NCI-H2029 treated with DMSO at 0.1 percent for 48 hours (cell line): ENCODE measurements at places on chromosomes 16 and 17.

- DNase-seq = no peak
Measured at GRCh38 chr17:80487511-80487910, 11.1 kb upstream of the NPTX1 start.

- DNase-seq = no peak
Measured at GRCh38 chr16:89024546-89025060, 47.6 kb upstream of the CBFA2T3 start.

GRCh38 chr16:49012961-49013726 lies 268.5 kb downstream of the CBLN1 start:
- peak; percentile 49 for DNase-seq

GRCh38 chr17:869567-870525 lies 87.7 kb downstream of the MRM3 start:
- DNase-seq = no peak

GRCh38 chr17:73214008-73214407 lies 21.2 kb downstream of the COG1 start:
- no peak for DNase-seq

DNA sequence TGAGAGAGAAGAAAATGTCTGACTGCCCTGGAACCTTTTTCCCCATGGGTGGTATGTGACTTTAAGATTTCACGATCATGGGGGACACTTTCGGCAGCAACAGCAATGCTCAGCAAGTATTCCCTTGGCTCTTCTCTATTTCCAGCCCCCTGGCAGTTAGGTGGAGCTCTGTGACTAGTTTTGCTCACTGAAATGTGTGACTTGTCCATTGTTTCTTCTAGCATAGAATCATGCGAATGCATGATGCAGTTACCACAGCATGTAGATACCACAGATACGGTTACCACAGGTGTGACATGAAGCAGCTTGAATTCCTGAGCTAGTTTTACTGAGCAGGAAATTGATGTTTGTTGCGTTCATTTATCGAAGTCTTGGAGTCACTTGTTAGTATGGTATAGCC lies 1034.5 kb upstream of the EEF2KMT start:
- DNase-seq = no peak

GRCh38 chr17:35705705-35706104 lies 25.7 kb upstream of the RASL10B start:
- DNase-seq = no peak

DNA sequence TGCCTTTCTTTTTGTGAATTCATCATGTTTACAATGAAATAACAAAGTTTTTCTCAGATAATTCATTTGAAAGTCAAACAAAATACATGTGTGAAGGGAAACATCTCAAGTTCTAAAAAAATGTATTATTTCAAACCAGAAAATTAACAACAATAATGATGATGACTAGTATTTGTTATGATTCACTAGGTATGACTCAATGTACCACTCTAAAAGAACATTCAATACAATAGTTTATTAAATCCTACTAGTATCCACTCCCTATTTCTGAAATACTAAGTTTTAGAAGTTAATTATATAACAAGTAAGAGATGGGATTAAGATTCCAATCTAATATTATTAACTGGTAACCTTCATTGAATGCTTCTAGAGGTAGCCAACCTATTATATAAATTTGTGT lies 1444.8 kb upstream of the CDH8 start:
- DNase-seq = no peak

- DNase-seq = no peak
Measured at GRCh38 chr16:90072442-90073105, 4.6 kb downstream of the PRDM7 start.

DNA sequence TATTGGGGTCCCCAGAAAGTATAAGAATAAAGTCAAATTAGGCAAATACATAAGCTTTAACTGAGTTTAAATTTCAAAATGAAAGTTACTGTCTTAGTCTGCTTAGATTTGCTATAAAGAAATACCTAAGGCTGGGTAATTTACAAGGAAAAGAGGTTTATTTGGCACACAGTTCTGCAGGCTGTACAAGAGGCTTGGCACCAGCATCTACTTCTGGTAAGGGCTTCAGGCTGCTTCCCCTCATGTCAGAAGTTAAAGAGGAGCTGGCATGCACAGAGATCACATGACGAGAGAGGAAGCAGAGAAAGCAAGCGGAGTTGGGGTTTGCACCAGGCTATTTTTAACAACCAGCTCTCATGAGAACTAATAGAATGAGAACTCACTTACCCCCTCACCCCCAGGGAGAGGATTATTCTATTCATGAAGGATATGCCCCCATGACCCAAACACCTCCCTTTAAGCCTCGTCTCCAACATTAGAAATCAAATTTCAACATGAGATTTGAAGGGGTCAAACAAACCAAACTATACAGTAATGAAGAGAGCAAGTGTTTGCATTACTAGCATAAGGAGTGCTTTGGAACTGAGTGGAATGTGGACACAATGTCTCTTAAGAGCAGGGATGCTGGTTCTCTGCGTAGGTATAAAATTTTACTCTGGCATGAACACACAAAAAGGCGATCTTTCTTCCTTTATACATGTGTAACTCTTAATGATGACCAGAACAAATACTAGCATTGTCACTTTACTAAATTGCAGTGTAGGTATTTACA lies 292.8 kb upstream of the PMFBP1 start:
- DNase-seq = no peak

- DNase-seq = peak; percentile 4
Measured at GRCh38 chr16:2786061-2786825, 1.1 kb downstream of the PRSS33 start.

- no peak for DNase-seq
Measured at GRCh38 chr17:39643271-39643670, 6.3 kb downstream of the STARD3 start.

DNA sequence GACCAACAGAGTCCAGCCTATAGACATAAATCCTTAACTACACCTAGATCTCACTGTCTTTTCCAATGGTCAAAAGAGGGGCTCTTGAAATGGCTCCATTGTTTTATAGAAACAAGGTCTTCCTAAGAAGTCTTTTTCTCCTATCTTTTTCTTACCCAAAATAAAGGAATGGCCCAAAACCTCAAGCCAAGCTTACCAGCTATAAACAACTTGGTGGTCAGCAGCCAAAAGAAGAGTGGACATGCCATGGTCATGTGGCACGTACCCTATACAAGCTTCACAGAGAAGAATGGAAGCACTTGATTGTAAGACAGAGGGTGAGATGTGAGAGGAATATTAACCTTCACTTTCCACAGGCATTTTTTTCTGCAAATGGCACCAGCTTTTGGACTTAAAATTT lies 82.1 kb upstream of the GNAO1 start:
- DNase-seq = no peak

DNA sequence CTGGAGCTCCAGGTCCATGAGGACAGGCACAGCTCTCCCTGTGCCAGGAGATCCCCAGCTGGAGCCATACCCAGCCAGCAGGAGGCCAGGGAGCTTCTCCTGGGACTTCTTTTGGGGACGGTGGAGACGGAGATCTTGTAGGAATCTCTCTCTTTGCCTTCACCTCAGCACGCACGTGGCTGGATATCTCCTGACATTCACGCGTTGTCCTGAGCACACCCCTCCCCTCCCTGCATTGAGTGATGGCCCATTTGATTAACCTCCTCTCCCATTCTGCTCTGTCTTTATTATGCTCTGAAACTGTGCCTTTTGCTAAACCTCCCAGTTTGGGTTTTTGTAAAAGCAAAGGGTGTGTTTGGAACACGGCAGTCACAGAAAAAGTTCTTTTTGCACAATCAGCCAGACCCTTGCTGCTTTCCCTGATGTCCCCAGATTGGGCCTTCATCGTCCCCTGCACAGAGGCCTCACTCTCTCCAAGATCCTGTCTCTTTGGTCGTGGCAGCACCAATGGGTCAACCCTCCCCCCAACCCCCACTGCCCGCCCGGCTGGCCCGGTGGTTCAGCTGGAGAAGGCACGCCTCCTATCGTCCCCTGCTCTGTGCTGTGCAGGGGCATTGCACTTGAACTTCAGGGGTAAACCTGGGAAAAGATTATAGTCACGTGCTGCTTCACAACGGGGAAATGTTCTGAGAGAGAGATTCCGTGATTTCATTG lies 32.5 kb upstream of the LGALS9 start:
- no peak for DNase-seq

GRCh38 chr17:48113201-48113676 lies 5.7 kb downstream of the SNX11 start:
- no peak for DNase-seq

- no peak for DNase-seq
Measured at GRCh38 chr16:583470-583814, 6.4 kb upstream of the RAB40C start.

DNA sequence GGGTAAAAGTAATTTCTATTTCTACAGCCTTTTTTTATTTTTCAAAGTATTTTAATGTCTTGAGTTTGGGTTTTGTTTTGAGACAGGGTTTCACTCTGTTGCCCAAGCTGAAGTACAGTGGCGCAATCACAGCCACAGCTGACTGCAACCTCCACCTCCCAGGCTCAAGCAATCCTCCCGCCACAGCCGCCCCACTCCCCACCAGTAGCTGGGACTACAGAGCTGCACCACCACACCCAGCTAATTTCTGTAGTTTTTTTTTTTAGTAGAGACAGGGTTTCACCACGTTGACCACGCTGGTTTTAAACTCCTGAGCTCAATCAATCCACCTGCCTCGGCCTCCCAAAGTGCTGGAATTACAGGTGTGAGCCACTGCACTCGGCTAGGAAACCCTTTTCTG lies 44.0 kb downstream of the TUBD1 start:
- no peak for DNase-seq

GRCh38 chr17:45929344-45929743 lies 35.0 kb downstream of the MAPT start:
- DNase-seq = no peak

GRCh38 chr16:70381604-70382342 lies 35.1 kb downstream of the DDX19A start:
- no peak for DNase-seq

DNA sequence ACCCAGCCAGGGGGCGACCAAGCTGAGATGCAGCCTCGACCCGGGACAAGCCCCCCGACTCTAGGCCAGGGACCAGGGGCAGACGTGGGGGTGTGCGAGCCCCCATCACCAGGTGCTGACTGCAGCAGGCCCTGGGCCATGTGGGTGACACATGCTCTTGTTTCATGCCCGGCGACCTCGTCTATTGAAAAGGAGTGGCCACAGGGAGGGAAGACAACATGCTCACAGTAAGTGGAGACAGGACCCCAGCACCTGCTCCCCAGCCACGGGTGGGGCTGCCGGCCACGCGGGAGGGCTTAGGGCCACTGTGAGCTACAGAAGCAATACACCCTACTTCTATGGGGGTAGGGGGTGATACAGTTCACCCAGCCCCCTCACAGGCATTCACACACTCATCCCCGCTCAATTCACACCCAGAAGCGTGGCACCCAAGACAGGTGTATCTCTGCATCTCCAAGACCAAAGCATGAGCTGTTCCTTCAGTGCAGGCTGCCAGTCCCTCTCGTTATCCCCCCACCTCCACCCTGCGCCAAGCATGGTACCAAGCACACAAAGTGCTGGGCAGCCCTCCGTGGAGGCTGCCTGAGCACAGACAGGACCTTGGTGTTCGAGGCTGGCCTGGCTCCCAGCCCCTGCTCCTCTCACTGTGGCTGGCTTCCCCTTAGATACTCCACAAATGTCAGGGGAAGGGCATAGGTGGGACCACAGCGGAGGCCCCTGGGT lies 13.6 kb downstream of the VASN start:
- DNase-seq = no peak

- no peak for DNase-seq
Measured at GRCh38 chr16:31333686-31334649, 21.0 kb upstream of the ITGAX start.

GRCh38 chr16:84065536-84066132 lies 23.0 kb upstream of the SLC38A8 start:
- DNase-seq = peak; percentile 4

- no peak for DNase-seq
Measured at GRCh38 chr16:85927371-85927770, 28.4 kb downstream of the IRF8 start.

DNA sequence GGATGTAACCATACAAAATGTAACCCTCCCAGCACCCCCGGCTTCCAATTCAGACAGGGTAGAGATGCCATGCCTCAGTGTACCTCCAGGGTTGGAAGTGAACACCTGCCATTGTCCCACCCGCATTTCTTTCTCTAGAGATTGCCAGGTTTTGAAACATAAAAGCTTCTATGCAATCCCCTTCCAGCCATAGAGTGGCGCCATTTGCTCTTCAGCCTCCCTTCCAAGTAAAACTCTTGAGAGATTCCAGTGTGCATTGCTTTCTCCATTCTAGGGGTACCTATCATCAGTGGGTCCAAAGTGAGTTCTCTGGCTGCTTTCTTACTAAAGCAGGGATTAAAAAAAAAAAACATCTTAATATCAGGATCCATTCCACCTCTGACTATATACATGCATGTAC lies 133.1 kb upstream of the RPL38 start:
- DNase-seq = no peak

DNA sequence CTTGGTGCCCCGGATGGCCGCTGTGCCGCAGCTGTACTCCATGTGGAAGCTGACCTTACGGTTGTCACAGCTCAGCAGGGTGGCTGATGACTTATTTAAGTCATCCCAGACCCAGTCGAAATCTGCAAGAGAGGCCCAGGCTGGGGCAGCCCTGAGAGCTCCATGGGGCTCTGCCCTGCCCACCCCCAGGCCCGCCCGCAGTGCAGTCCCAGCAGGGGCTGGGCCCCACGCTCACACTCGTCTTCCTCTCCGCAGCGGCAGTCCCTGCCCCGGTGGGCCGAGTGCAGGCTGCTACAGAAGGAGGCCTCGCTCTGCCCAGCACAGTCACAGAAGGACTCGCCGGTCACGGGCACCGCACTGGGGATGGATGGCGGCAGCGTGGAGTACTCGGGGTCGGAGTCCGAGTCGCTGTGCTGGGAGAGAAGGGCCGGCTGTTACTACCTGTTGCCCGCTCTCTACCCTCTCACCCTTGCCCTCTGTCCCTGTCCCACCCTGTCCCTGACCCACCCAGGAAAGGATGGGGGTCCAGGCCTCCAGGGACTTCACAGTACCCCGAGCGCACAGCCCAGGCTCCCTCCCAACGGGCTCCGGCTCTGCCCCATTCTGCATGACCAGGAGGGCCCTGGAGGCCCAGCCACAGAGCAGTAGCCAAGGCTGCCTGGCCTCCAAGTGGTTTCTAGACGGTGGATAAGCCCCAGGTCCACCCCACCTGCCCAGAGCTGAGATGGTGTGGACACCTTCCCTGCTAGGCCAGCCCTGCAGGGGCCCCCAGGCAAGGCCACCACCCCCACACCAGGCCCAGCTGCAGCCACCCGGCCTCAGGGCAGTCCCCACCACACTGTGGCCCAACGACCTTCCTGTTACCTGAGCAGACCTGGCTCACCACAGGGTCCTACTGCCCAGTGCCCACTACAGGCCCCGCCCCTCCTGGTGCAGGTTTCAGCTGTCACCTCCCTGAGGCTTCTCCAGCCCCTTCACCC lies 3.9 kb downstream of the SPSB3 start:
- no peak for DNase-seq

DNA sequence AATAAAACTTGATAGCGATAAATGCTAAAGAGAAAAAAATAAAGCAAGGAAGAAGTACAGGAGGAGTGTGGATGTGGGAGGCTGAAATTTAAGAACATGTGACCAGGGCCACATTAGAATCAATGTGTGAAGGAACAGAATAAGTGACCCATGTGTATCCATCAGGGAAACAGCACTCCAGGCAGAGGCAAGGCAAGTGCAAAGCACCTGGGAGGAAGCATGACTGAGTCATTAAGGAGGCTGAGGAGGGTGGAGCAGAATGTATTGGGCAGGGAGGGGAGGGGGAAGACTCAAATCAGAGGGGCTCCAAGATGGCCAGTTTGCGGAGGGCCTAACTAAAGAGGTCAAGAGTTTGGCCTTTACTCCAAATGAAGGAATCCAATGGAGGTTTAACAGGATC lies 8.0 kb downstream of the CDR2 start:
- no peak for DNase-seq
